ENCODE measurements at places on chromosomes 7 and 10.

GRCh38 chr7:157769526-157770215 lies 432.9 kb downstream of the DNAJB6 start:
- no peak for DNase-seq

DNA sequence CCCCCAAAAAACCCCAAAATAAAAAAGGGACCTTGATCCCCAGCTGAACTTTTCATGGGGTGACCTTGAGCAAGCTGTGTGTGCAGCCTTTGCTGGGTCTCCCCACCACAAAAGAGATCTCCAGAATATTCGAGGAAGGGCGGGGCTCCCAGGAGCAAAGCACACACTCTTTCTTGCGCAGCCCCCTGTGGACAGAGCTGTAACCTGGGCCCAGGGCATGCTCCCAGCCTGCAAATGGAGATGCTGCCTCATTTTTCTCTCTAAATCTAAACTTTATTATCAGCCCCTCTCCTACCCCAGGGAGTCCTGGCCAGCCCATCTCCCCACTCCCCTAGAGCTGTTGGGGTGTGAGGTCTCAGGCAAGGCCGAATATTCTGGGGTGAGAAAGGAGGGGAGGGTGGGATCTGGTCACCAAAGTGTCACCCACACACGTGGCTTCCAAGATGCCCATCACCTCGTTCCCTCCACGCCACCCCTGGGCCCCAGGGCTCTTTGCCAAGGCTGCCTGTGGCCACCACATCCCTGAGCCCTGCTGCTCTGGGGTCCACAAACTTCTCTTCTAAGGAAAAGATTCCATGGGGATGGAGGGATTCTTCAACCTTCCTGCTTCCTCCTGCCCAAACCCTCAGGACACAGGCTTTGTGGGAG lies 1.7 kb upstream of the CALML3 start:
- no peak for DNase-seq

DNA sequence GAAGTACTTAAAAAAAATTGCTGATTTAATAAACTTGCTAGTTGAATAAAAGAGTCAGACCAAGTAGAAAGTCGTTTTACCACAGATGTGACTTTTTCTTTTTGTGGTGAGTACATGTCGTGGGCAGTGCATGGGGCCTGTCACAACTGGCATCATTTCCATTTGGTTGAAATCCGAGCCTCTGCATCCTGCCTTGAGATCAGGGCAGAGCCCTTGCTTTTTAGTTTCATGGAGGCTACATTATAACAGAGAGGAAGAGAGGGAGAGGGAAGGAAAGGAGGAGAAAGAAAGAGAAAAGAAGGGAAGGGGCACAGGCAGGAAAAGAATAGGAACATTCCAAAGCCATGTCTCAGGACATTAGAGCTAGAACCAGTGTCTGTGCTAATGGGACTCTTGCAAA lies 20.4 kb upstream of the INSYN2A start:
- DNase-seq = peak; percentile 51

DNA sequence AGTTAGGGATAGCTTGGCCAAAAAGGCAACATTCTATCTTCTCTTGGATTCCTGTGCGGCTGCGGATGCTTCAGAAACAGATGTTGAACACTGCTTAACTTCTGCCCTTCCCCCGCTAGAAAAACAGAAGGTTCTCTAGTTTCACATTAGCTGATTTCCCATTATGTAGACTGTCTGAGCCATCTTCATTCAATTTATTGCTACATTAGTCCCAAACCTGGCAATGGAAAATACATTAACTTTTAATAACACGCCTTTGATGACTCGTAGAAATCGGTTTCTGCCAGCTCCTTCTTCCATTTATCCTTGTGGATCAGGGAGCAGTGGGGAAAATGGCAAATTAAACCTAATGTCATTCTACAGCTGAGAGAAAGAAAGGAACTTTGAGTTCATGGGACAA lies 119.9 kb downstream of the SLC16A9 start:
- no peak for DNase-seq

DNA sequence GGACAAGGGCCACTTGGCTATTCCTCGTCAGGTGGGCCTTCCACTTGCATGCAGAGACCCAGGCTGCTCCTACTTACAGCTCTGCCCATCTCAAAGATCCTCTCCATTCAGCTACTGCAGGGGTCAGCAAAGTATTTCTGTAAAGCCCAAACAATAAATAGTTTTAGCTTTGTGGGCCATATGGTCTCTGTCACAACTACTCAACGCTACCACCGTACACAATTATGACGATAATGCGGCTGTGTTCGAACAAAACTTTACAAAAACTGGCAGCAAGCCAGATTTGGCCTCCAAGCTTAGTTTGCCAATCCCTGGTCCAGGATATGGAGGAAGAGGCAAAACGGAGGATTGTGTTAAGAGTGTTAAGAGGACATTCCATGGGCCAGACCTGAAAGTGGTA lies 12.8 kb downstream of the RAB11FIP2 start:
- no peak for DNase-seq

DNA sequence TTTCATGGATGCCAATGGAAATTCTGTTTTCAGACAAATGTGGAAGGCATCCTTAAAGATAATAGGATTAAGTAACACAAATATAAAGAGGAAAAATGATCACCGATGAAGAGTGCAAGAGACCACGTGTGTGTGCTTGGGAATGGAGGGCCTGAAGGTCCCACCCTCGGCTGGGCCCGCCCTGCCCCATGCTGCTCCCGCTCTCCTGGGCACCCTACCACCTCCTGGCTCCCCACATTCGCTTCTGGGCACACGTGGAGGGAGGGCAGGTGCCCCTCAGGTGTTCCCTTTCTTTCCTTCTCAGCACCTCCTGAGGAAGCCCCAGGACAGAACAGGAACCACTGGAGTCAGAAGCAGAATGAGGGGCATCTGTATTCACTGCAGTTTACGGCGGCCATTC lies 367.6 kb downstream of the DNAJB6 start:
- no peak for DNase-seq

- DNase-seq = no peak
Observed at GRCh38 chr7:94294471-94295131, 100.1 kb upstream of the COL1A2 start.

DNA sequence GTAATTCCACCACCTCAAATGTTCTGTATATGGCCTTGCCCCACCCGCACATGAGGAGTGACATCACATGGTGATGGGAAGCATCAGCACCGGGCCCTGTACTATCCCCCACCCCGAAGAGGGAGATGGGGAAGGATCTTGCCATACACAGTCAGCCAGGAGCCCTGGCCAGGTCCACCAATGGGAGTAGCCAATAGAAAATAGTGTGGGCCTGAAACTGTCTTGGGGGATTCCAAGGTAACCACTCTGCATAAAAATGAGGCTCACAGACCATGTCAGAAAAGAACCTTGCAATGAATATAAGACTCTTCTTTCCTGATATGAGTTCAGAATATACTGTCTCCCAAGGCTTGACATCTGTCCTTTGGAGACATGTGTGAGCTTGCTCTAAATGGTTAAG lies 51.1 kb downstream of the ADRB1 start:
- peak; percentile 21 for DNase-seq

DNA sequence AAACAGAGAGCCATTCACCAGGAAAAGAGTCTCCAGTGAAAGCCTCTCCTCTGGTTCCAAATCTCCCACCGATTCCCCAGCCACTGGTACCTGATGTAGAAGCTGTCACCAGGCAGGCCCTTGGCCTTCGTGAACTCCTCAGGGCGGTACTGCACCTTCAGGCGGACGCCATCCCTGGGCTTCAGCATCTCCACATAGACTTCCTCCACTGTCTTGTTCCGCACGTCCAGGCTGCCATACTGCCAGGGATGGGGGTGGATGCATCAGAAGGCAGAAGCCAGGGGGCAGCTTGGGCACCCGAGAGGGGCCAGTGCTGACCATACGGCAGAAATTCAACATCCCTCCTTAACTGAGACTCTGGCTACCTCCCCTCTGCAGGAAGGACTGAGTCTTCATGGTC lies 118.8 kb downstream of the DLG5 start:
- DNase-seq = no peak

GRCh38 chr10:58350619-58351323 lies 16.0 kb downstream of the UBE2D1 start:
- peak; percentile 42 for DNase-seq

DNA sequence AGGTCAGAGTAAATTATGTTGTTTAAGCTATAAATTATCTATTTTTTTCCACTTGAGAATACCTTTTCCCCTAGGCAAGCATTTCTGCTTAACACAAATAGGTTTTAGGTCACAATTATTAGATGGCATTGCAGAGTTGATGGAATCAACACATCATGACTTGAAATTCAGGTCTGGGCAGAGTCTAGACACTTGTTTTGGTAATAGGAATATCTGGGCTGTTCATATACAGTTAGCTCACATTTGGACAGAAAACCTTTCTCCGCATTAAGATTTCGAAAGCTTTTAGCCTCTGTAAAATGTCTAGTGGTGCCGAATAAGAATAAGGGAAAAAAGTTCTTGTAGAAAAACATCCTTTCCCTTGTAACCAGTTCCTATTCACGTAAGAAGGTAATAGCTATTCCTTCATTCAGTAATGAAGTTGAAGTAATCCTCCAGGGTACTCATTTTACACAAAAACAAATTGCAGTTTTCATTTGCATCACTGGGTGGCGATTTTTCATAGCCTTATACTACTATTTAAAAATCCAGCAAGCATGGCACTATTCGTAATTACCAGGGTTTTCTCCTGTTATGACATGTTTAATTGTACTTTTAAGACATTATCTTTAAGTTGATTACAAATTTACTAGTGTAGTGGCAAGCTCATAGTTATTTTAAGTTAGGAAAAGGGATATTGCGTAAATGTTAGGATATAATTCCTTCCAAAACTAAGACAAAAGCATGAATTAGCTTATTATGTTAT lies 37.0 kb downstream of the RPA3 start:
- DNase-seq = peak; percentile 77

DNA sequence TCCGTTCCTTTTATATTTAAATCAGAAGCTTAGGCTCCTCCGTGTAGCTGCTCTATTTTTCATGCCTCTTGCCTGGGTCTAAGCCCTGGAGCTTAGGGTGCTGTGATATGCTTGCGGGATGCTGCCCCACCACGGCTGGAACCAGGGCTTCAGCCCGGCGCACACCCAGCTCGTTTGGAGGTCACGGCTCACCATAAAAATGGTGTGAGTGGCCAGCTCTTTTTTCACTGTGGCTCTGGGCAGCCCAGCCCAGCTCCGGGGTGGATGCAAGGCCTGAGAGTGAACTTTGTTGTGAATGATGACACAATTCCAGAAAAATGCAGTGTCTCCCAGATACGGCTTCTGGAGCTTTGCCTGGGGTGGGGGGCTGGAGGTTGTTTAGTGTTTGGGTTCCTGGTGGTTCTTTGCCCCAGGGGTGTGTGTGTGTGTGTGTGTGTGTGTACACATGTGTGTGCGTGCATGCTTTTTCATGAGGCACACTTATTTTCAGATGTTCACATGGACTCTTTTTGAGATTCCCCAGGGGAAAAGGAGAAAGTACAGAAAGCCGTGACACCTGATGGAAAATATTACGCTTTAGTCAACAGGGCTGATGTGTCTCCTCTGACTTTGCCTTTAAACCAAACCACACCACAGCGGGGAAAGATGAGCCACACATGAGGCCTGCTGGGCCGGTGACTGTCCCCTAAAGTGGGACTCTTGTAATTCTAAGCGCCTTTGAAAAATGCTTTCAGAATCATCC lies 46.2 kb downstream of the GRK5 start:
- peak; percentile 74 for DNase-seq

DNA sequence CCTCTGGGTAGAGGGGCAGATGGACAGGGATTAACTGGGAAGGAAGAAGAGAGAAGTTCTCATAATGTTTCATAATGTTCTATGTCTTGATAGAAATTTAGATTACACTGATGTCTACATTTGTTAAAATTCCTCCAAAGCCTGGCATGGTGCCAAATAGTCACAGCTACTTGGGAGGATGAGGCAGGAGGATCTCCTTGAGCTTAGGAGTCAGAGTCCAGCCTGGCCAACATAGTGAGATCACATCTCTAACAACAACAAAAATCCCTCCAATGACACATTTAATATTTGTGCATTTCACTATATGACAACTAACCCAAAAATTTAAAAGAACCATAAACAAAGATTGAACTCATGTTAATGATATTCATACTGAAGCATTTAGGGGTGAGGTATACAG lies 33.0 kb upstream of the PPP1R3C start:
- DNase-seq = no peak

DNA sequence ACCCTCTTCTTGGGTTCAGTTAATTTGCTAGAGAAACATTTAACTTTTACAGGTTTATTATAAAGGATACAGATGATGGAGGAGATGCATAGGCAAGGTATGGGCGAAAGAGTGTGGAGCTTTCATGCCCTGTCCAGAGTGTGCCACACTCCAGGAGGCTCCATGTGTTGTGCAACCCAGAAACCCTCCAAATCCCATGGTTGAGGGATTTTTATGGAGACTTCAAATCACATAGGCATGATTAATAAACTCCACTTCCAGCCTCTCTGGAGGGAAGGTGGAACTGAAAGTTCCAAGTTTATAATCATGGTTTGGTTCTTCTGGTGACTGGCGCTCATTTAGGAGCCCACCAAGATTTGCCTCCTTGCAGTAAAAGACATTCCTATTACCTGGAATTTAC lies 159.9 kb downstream of the PHTF2 start:
- DNase-seq = no peak
